AG08395 (cell line): ENCODE measurements at places on chromosomes 1 and 21.

- DNase-seq: no peak
Observed at GRCh38 chr1:29865051-29865450, 628.7 kb downstream of the PTPRU start.

GRCh38 chr1:116997066-116997465 lies 4.5 kb upstream of the CD101 start:
- DNase-seq: no peak

- no peak for DNase-seq
Observed at GRCh38 chr21:32958288-32959002, 67.3 kb upstream of the OLIG2 start.

DNA sequence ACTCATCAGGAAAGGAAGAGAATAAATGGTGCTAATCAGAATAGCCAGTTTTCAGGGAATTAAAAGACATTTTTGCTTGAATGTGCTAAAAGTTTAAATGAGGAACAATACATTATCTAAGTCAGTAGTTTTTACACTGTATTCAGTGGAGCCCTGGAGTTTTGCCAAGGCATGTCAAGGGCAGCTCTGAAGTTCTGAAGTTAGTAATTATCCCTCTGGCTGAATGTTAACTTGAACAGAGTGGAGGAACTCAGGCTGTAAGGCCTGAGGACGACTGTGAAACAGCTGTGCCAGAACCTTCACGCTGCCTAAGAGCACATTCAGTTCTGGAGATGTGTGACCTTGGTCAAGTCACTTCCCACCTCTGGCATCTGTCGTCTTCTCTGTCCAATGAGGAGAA lies 68.1 kb downstream of the EDEM3 start:
- no peak for DNase-seq

DNA sequence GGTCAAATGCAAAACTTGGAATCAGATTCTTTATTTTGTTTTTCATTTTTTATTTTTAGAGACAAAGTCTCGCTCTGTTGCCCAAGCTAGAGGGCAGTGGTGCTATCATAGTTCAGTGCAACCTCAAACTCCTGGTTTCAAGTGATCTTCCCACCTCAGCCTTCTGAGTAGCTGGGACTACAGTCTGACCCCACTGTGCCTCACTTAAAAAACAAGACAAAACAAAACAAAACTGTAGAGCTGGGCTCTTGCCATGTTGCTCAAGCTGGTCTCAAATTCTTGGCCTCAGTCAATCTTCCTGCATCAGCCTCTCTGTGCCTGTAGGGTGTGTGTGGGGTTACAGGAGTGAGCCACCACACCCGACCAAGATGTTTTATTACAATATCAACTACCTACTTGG lies 396.0 kb upstream of the USP24 start:
- no peak for DNase-seq

DNA sequence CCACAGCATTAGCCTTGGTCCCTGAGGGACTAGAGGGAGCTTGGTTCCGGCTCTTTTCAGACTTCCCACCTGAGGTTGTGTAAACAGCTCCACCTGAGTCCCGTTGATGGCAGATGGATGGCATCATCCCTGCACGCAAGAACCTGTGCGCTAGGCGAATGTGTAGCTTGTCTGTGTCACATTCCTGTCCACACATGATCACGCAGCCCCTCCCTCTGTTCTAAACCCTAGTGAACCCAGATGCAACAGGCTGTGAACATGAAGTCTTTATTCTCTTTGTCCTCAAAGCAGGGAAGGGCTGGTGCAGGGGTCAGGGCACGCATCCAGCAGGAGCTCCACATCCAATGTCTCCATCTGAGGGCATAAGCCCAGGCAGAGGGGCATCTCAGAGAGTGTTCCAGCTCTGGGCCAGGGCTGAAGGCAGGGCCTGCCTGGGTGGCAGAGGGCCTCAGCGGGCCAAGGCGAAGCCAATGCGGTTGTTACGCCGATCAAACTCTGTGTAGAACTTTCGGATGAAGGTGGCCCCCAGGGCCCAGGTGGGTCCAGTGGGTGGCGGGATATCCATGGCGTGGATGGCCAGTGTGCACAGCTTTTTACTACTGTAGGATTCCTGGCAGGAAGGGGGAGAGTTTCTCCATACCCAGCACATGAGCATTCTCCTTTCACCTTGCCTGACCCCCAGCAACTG lies 2.9 kb upstream of the ETNK2 start:
- no peak for DNase-seq

DNA sequence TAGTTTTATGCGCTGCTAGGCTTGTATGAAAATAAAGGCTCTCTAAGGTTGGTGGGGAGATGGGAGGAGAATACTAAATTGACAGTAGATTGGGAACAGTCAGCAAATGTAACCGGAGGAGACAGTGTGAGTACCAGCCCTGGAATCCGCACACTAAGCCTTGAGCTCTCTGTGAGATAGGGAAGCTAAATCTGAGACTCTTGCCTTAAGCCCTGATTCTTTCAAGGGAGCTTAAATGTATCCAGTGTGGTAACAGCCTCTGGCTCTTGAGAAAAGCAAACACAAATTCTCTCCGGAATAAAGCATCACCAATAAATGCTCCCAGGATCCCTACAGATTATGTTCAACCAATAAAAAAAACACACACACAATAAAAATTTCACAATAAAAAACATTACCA lies 33.0 kb upstream of the PDPN start:
- no peak for DNase-seq

- no peak for DNase-seq
Observed at GRCh38 chr1:7026169-7026568, 240.9 kb downstream of the CAMTA1 start.

GRCh38 chr1:207966521-207966920 lies 55.6 kb upstream of the CD34 start:
- no peak for DNase-seq

DNA sequence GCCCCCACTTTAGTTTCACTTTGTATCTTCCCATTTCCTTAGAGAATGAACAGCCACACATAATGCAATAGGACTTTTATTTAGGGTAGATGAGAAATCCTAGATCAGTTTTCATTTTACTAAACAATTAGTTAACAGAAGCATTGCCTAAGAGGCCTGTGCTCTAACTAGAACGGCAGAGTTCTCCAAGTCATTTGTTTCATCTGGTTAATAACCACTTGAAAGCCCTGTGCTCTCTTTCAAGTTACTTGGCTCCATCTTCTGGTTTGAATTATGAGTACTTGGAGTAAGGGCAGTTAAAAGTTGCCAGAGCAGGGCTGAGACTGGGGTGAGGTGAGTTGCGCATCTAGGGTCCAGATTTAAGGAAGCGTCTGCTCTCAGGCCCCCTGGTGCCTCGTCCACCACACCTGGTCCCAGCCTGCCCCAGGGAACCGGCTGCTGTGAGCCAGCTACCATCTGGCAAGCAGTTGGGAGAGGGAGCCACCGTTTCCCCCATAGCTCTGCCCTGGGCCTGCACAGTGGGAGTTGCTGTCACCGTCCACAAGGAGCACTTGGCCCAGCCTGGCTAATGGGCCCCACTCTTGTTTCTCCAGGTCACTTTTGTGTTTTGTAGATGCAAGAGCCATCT lies 18.1 kb upstream of the SLC44A3 start:
- DNase-seq: peak; percentile 71

- no peak for DNase-seq
Observed at GRCh38 chr21:44697811-44698734, 1.1 kb downstream of the KRTAP10-12 start.

- DNase-seq: no peak
Observed at GRCh38 chr1:180366371-180367068, 135.9 kb downstream of the ACBD6 start.
